ENCODE measurements at places on chromosomes 7 and 10. TPM values are rescaled to one million over a fixed set of nuclear protein-coding genes. Genes with fewer than 3 reads are reported as not detected.

The C10orf67 gene
- total RNA-seq = 0.67 TPM

The NKX2-3 gene
- not detected for total RNA-seq

The ARHGAP21 gene
- total RNA-seq = 37.6 TPM

The C7orf33 gene
- total RNA-seq = not detected

- no peak overlapping the region for H3K4me3 ChIP-seq
- H3K4me1 ChIP-seq = peaks cover 97% of the 10 kb centered on the region
- DNase-seq = peak; percentile 90
- no peaks in the 10 kb centered on the region for H3K27me3 ChIP-seq
Observed at GRCh38 chr10:79153745-79154144, 85.0 kb downstream of the ZMIZ1 start.

DNA sequence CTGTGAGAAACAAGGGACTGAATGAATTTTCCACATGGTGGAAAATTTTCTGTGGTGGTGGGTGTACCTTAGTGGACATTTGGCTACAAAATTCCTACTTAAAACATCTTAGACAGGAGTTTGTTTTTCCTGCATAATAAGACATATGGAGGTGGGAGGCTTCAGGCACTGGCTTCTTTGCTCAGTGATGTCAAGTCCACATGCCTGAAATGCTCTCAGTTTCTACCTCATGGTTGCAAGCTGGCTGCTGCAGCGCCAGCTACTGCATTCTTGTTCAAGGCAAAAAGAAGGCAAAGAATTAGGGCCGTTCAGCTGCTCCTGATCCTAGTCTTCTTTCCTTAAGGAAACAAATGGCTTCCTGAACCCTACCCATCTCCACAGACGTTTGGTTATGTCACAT lies 99.9 kb upstream of the FAM204A start:
- no peak for DNase-seq
- H3K27me3 ChIP-seq = peaks cover 2% of the 10 kb centered on the region
- H3K36me3 ChIP-seq = no peaks in the 10 kb centered on the region

DNA sequence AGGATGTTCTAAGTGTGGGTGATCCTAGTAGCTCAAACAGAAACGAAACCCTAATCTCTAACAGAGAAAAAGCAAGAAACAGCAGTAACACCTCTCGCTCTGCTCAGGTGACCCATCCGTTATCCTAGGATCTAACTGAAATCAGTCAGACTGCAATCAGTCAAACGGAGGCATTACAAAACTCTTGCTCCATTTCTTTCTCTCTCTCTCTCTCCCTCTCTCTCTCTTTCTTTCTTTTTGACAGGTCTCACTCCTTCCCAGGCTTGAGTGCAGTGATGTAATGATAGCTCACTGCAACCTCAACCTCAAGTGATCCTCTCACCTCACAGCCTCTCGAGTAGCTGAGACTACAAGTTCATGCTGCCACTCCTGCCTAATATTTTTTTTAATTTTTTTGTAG lies 1283.5 kb upstream of the CELF2 start:
- no peaks in the 10 kb centered on the region for H3K36me3 ChIP-seq
- no peak for DNase-seq
- no peaks in the 10 kb centered on the region for H3K4me1 ChIP-seq
- no peaks in the 10 kb centered on the region for H3K27me3 ChIP-seq

GRCh38 chr10:93334901-93335327 lies 147.2 kb downstream of the MYOF start:
- H3K36me3 ChIP-seq = no peaks in the 10 kb centered on the region
- H3K4me1 ChIP-seq = no peaks in the 10 kb centered on the region
- H3K27ac ChIP-seq = no peak overlapping the region
- DNase-seq = no peak
- no peak overlapping the region for H3K4me3 ChIP-seq
- peaks cover 2% of the 10 kb centered on the region for H3K27me3 ChIP-seq

- no peaks in the 10 kb centered on the region for H3K36me3 ChIP-seq
- H3K27me3 ChIP-seq = no peaks in the 10 kb centered on the region
- no peak overlapping the region for H3K4me3 ChIP-seq
Observed at GRCh38 chr10:3077509-3077908, 10.2 kb downstream of the PFKP start.

- no peak overlapping the region for H3K27ac ChIP-seq
- no peak overlapping the region for H3K4me3 ChIP-seq
- no peaks in the 10 kb centered on the region for H3K4me1 ChIP-seq
- H3K27me3 ChIP-seq = peaks cover 6% of the 10 kb centered on the region
Observed at GRCh38 chr10:59561477-59562121, 148.1 kb downstream of the SLC16A9 start.

GRCh38 chr10:119290301-119291048 lies 83.1 kb downstream of the GRK5 start:
- H3K36me3 ChIP-seq = no peaks in the 10 kb centered on the region
- H3K27ac ChIP-seq = peak overlapping the region; percentile 55
- H3K4me3 ChIP-seq = no peak overlapping the region
- DNase-seq = no peak

DNA sequence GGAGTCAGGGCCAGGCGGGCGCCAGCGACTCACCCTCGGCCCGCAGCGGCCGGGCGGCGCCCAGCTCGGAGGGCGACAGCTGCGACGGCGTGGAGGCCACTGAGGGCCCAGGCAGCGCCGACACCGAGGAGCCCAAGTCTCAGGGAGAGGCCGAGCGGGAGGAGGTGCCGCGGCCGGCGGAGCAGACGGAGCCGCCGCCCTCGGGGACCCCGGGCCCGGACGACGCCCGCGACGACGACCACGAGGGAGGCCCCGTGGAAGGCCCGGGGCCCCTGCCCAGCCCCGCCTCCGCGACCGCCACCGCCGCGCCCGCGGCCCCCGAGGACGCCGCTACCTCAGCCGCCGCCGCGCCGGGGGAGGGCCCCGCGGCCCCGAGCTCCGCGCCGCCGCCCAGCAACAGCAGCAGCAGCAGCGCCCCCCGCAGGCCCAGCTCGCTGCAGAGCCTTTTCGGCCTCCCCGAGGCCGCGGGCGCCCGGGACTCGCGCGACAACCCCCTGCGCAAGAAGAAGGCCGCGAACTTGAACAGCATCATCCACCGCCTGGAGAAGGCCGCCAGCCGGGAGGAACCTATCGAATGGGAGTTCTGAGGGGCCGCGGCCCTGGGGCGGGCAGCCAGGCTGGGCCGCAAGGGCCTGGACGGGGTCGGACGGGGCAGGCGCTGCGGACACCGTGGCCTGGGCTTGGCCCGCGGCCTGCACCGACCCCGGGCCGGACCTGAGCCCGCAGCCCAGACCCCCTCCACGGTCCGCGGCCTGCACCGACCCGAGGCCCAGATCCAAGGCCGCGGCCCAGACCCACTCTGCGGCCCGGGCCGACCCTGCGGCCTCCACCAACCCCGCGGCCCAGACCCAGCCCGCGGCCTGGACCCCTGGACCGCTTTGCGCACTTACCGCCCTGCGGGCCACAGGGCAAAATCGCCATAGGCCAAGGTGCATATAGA lies 37.9 kb upstream of the SH2B2 start:
- H3K27me3 ChIP-seq = peaks cover 3% of the 10 kb centered on the region
- H3K36me3 ChIP-seq = peaks cover 5% of the 10 kb centered on the region
- no peak overlapping the region for H3K27ac ChIP-seq
